Endodermal cell (in vitro differentiated cells): ENCODE measurements at places on chromosomes 16 and 17. TPM values are rescaled to one million over a fixed set of nuclear protein-coding genes. Genes with fewer than 3 reads are reported as not detected.

GRCh38 chr16:72468582-72468981 lies 296.6 kb upstream of the PMFBP1 start:
- H3K4me1 ChIP-seq = no peaks in the 10 kb centered on the region
- no peak overlapping the region for H3K4me3 ChIP-seq
- no peaks in the 10 kb centered on the region for H3K36me3 ChIP-seq
- DNase-seq = no peak

DNA sequence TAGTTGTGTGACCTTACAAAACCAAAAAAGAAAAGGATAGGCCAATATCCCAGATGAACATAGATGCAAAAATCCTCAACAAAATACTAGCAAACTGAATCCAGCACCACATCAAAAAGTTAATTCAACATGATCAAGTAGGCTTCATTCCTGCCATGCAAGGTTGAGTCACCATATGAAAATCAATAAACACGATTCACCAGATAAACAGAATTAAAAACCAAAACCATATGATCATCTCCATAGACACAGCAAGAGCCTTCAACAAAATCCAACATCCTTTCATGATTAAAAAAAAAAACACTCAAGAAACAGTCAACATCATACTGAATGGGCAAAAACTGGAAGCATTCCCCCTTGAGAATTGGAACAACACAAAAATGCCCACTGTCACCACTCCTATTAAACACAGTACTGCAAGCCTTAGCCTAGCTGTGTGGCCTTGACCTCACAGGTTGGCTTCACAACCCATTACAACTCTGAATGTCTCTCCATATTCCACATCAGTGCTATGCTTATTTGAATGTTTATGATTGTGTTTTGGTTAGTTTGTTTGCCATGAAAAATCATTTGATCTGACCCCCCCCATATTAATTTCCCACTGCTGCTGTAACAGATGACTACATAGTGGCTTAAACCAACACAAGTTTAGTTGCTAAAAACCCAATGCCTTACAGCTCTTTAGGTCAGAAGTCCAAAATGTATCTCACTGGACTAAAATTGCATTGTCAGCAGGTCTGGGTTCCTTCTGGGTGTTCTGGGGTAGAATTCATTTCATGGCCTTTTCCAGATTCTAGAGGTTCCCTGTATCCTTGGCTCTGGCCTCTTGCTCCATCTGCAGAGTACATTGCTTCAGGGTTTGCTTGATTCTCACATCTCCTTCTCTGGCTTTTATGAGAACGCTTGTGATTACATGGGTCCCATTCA lies 257.1 kb upstream of the DYNLRB2 start:
- H3K27me3 ChIP-seq = no peaks in the 10 kb centered on the region
- no peaks in the 10 kb centered on the region for H3K4me1 ChIP-seq
- no peak overlapping the region for H3K27ac ChIP-seq
- no peak overlapping the region for H3K4me3 ChIP-seq
- no peaks in the 10 kb centered on the region for H3K36me3 ChIP-seq

- H3K36me3 ChIP-seq = no peaks in the 10 kb centered on the region
- H3K4me1 ChIP-seq = no peaks in the 10 kb centered on the region
- H3K27me3 ChIP-seq = no peaks in the 10 kb centered on the region
- H3K27ac ChIP-seq = no peak overlapping the region
Measured at GRCh38 chr17:15240644-15241043, 24.5 kb downstream of the PMP22 start.

DNA sequence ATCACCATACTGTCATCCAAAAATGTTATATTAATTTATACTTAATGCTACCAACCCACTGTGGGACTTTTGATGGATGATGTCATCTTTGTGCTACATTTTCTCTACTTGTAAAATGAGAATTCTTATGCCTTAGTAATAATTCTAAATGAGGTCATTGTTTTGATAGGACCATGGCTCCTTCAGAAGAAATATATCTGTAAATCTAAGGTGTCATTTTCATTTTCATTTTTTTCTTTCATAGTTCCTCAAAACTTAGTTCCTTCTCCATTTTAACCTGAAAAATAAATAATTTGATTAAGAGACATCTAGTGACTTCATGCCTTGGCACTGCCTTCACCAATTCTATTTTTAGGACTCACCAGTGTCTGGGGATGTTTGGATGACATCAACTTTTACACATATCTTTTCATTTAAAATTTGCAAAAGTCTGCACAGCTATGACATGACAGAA lies 48.7 kb downstream of the GPRC5B start:
- no peaks in the 10 kb centered on the region for H3K27me3 ChIP-seq
- no peaks in the 10 kb centered on the region for H3K4me1 ChIP-seq
- DNase-seq = no peak
- H3K4me3 ChIP-seq = no peak overlapping the region
- H3K36me3 ChIP-seq = no peaks in the 10 kb centered on the region
- H3K27ac ChIP-seq = no peak overlapping the region

GRCh38 chr16:81925016-81925415 lies 86.3 kb downstream of the SDR42E1 start:
- peaks cover 5% of the 10 kb centered on the region for H3K4me1 ChIP-seq
- no peak overlapping the region for H3K4me3 ChIP-seq
- DNase-seq = no peak
- peaks cover 10% of the 10 kb centered on the region for H3K36me3 ChIP-seq
- no peak overlapping the region for H3K27ac ChIP-seq

- H3K27ac ChIP-seq = no peak overlapping the region
- H3K4me3 ChIP-seq = no peak overlapping the region
- DNase-seq = no peak
Measured at GRCh38 chr16:31344712-31345111, 10.3 kb upstream of the ITGAX start.

- peaks cover 8% of the 10 kb centered on the region for H3K4me1 ChIP-seq
- H3K27me3 ChIP-seq = no peaks in the 10 kb centered on the region
- no peak overlapping the region for H3K4me3 ChIP-seq
- H3K36me3 ChIP-seq = no peaks in the 10 kb centered on the region
- DNase-seq = no peak
Measured at GRCh38 chr16:85220964-85221731, 108.9 kb upstream of the CIBAR2 start.

- no peaks in the 10 kb centered on the region for H3K27me3 ChIP-seq
- no peak overlapping the region for H3K4me3 ChIP-seq
- no peak overlapping the region for H3K27ac ChIP-seq
- no peaks in the 10 kb centered on the region for H3K4me1 ChIP-seq
- H3K36me3 ChIP-seq = peaks cover 3% of the 10 kb centered on the region
Measured at GRCh38 chr17:49357516-49357915, 4.5 kb downstream of the ZNF652 start.

- DNase-seq = no peak
- peaks cover 7% of the 10 kb centered on the region for H3K4me1 ChIP-seq
- H3K27ac ChIP-seq = no peak overlapping the region
- no peak overlapping the region for H3K4me3 ChIP-seq
Measured at GRCh38 chr16:66658143-66658859, 38.2 kb downstream of the CMTM4 start.

GRCh38 chr16:76574651-76575050 lies 297.4 kb downstream of the CNTNAP4 start:
- no peaks in the 10 kb centered on the region for H3K36me3 ChIP-seq
- no peak for DNase-seq
- no peak overlapping the region for H3K4me3 ChIP-seq
- H3K27me3 ChIP-seq = no peaks in the 10 kb centered on the region

- H3K4me3 ChIP-seq = no peak overlapping the region
- no peak for DNase-seq
- no peaks in the 10 kb centered on the region for H3K27me3 ChIP-seq
Measured at GRCh38 chr16:54412777-54413455, 126.3 kb upstream of the IRX3 start.

GRCh38 chr17:21262259-21262993 lies 9.2 kb upstream of the NATD1 start:
- H3K4me3 ChIP-seq = no peak overlapping the region
- H3K27me3 ChIP-seq = no peaks in the 10 kb centered on the region
- no peaks in the 10 kb centered on the region for H3K4me1 ChIP-seq
- H3K36me3 ChIP-seq = no peaks in the 10 kb centered on the region

- no peak overlapping the region for H3K27ac ChIP-seq
- DNase-seq = no peak
- H3K4me3 ChIP-seq = no peak overlapping the region
- H3K4me1 ChIP-seq = no peaks in the 10 kb centered on the region
Measured at GRCh38 chr16:89845417-89845816, 17.1 kb downstream of the SPIRE2 start.

- DNase-seq = no peak
- H3K4me1 ChIP-seq = no peaks in the 10 kb centered on the region
- no peaks in the 10 kb centered on the region for H3K27me3 ChIP-seq
- no peaks in the 10 kb centered on the region for H3K36me3 ChIP-seq
- no peak overlapping the region for H3K4me3 ChIP-seq
Measured at GRCh38 chr17:45828582-45829133, 16.0 kb upstream of the SPPL2C start.

DNA sequence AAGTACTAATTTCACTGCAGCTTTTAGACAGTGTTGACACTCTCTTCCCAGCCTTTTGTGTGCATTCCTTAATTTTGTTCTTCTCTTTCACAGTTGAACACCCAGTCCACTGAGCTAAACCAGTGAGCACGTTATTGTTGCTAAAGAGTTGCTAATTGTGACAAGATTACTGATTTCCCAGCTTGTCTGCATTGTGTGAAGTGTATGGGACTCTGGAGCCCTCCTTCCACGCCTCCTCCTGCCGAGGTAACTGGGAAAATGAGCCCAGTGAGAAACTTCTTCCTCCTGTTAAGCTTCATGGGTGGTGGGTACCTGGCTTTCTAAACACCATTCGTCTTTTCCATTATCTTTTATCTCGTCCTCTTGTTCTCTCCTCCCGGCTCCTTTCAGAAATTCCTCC lies 29.8 kb upstream of the DNAH17 start:
- no peak overlapping the region for H3K4me3 ChIP-seq
- peak; percentile 70 for DNase-seq

Gene NLRP1
- 3.6 and 4.4 TPM in 2 replicates for total RNA-seq

Gene TLCD3B
- total RNA-seq = 3.3 to 5.6 TPM (median 3.7 TPM) in 3 replicates

Gene GRAP
- 0.14 TPM in 1 of 3 replicates, not detected in the others for total RNA-seq

Gene TMEM98
- total RNA-seq = 133 and 134 TPM in 2 replicates
